Trophoblast cell (in vitro differentiated cells and primary cell): ENCODE measurements at places on chromosomes 3 and 15.

- H3K4me3 ChIP-seq, result no peak overlapping the region
- H3K4me1 ChIP-seq, result peaks cover under 1% of the 10 kb centered on the region
- no peaks in the 10 kb centered on the region for H3K36me3 ChIP-seq
- DNase-seq, result no peak
- no peak overlapping the region for H3K27ac ChIP-seq
- no peaks in the 10 kb centered on the region for H3K27me3 ChIP-seq
Observed at GRCh38 chr3:37526511-37526910, 335.2 kb upstream of the CTDSPL start.

DNA sequence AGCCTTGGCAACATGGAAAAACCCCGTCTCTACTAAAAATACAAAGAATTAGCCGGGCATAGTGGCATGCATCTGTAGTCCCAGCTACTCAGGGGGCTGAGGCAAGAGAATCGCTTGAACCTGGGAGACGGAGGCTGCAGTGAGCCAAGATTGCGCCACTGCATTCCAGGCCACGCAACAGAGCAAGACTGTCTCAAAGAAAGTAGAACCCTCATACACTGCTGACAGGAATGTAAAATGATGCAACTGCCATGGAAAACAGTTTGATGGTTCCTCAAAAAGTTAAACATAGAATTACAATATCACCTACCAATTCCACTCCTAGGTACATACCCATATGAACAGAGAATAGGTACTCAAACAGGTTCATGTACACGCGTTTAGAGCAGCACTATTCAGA, 158.9 kb downstream of the TBC1D5 start:
- H3K27ac ChIP-seq, result no peak overlapping the region
- H3K4me3 ChIP-seq, result no peak overlapping the region
- peak; percentile 96 for DNase-seq
- H3K36me3 ChIP-seq, result no peaks in the 10 kb centered on the region
- H3K27me3 ChIP-seq, result no peaks in the 10 kb centered on the region

- H3K4me3 ChIP-seq, result no peak overlapping the region
- H3K27ac ChIP-seq, result no peak overlapping the region
- no peaks in the 10 kb centered on the region for H3K36me3 ChIP-seq
- no peaks in the 10 kb centered on the region for H3K4me1 ChIP-seq
- peak; percentile 37 for DNase-seq
Observed at GRCh38 chr15:32994810-32995424, 199.6 kb downstream of the FMN1 start.

DNA sequence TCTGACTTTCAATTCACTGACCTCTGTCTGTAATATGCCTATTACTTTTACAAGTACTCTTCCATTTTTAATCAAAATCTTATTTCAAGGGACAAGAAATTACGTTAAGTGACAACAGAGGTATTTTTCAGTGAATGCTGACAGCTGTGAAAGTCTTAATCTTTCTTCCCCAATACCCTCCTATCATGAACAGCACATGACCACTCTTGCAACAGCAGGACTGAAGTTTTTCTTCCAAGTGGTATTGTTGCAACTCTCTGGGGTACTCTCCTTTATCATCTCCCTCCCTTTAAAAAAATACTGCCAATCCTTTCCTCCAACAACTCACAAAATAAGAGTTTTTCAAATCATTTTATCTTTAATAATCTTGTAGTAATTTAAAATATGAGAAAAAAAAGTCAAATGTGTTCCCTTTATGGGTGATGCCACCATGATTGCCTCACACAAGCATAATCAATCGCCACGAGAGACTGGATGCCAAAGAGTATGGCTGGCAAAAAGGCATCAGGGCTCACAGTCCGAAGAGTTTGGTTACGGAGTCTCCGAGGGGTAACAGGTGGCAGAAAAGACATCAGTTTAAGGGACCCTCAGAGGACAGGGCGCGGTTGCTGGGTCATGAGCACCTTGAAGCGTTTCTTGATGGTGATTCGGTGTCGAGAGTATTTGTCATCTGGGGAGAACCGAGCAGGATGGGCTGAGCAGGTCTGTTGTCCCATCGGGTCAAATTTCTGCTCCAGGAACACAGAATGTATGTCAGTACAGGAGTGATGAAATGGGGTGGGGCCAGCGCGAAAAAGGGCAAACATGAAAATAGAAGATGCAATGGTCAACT, 1.3 kb downstream of the NOP10 start:
- no peak overlapping the region for H3K27ac ChIP-seq
- H3K27me3 ChIP-seq, result no peaks in the 10 kb centered on the region
- no peak overlapping the region for H3K4me3 ChIP-seq
- peaks cover 10% of the 10 kb centered on the region for H3K4me1 ChIP-seq
- H3K36me3 ChIP-seq, result peaks cover 7% of the 10 kb centered on the region

GRCh38 chr3:55480911-55481743, 6.0 kb downstream of the WNT5A start:
- peaks cover 31% of the 10 kb centered on the region for H3K4me1 ChIP-seq
- H3K27me3 ChIP-seq, result peaks cover 8% of the 10 kb centered on the region
- no peak for DNase-seq
- no peak overlapping the region for H3K27ac ChIP-seq

GRCh38 chr3:196192524-196193051, 18.6 kb downstream of the ZDHHC19 start:
- no peaks in the 10 kb centered on the region for H3K4me1 ChIP-seq
- no peak overlapping the region for H3K27ac ChIP-seq
- H3K4me3 ChIP-seq, result no peak overlapping the region
- no peaks in the 10 kb centered on the region for H3K36me3 ChIP-seq
- H3K27me3 ChIP-seq, result no peaks in the 10 kb centered on the region

- no peak overlapping the region for H3K4me3 ChIP-seq
- DNase-seq, result no peak
- no peaks in the 10 kb centered on the region for H3K27me3 ChIP-seq
- H3K4me1 ChIP-seq, result peaks cover 7% of the 10 kb centered on the region
- H3K36me3 ChIP-seq, result no peaks in the 10 kb centered on the region
- no peak overlapping the region for H3K27ac ChIP-seq
Observed at GRCh38 chr15:69725957-69726356, 273.3 kb downstream of the RPLP1 start.

DNA sequence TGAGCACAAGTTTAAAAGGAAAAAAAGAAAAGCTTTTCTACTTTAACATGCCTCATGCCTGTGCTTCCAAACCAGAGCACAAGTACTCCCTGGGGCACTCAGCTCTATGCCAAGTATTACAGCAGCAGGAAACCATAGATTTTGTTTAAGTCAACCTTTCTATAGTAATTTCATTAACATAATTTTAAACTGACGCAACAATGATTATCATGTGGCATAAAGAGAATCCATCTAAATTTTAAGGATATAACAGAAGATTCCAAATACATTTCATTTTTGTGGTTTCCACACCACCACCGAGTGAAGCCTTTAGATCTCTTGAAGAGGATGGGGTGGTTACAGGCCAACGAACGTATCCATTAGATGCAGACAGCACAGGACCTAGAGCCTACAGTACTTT, 112.1 kb downstream of the TNIK start:
- no peak for DNase-seq
- H3K4me1 ChIP-seq, result no peaks in the 10 kb centered on the region

GRCh38 chr15:67208396-67208795, 46.1 kb downstream of the AAGAB start:
- no peak overlapping the region for H3K27ac ChIP-seq
- H3K4me3 ChIP-seq, result no peak overlapping the region
- H3K4me1 ChIP-seq, result no peaks in the 10 kb centered on the region
- no peak for DNase-seq

DNA sequence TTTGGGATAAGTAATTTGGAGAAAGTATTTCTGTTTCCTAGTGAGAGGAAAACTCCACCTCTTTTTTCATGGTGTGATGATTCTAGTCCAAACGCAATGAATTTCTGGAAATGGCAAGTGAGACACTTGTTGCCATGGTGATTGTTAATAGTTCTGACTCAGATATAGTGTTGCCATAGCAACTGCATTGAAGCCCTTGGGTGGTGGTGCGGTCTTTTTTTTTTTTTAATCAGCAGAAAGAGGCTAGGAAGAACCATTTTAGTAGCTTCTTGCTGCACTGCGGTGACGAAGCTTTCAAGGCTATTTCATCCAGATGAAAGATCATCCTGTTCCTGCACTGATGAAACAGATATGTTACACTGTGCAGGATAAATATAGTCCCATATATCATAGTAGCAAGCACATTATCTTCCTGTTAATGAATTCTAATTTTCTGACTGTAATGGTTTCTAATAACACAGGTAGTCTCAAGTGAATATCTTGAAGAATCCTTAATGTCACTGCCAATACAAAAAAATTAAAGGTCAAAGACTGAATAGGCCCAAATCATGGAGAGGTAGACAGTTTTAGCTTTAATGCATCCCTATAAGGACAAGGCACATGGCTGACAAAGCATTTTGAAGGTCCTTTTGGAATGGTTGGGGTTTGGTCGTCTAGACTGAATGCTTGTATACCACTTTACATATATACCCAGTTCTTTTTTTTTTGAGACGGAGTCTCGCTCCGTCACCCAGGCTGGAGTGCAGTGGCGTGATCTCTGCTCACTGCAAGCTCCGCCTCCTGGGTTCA, 125.1 kb upstream of the ZBTB20 start:
- no peaks in the 10 kb centered on the region for H3K4me1 ChIP-seq
- no peaks in the 10 kb centered on the region for H3K36me3 ChIP-seq
- no peak for DNase-seq
- H3K4me3 ChIP-seq, result no peak overlapping the region
- H3K27me3 ChIP-seq, result no peaks in the 10 kb centered on the region
- no peak overlapping the region for H3K27ac ChIP-seq

DNA sequence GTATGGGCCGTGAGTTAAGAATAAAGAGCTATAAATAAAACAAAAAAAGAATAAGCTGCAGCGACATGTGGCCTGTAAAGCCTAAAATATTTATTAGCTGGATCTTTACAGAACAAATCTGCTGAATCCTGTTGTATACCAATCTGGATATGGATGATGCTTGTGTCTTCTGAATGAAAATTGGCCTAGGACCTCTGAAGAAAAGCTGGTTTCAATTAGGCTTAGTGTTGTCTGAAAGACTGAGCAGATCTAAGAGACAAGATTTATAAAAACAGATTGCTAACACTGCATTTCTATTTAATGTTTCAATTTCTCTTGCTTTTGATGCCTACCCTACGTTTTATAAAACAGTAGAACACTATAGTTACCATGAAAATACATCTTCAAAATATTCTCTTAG, 57.9 kb downstream of the ST3GAL6 start:
- H3K36me3 ChIP-seq, result peaks cover 3% of the 10 kb centered on the region
- no peak for DNase-seq
- no peaks in the 10 kb centered on the region for H3K27me3 ChIP-seq

GRCh38 chr3:111601810-111602209, 6.7 kb upstream of the ZBED2 start:
- H3K27ac ChIP-seq, result no peak overlapping the region
- H3K27me3 ChIP-seq, result no peaks in the 10 kb centered on the region
- H3K4me3 ChIP-seq, result no peak overlapping the region
- no peaks in the 10 kb centered on the region for H3K4me1 ChIP-seq
- no peaks in the 10 kb centered on the region for H3K36me3 ChIP-seq

DNA sequence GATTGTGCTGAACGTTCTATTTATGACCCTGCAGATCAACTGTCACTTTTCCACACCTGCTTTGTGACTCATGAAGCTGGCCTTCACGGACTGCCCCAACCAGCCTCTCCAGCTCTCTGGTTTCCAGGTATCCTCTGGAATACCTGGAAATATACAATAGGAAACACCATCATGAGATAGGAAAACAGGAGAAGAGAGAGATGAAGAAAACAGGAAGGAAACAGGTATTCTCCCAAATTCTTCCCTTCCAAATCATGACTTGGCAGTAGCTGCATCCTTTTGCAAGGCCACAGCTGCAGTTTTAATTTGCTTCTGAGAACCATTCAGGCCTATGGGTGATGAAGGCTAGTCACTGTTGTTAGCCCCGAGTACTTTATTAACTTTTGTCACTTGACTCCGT, 909.1 kb downstream of the EPHA3 start:
- H3K27ac ChIP-seq, result peak overlapping the region; percentile 56
- H3K36me3 ChIP-seq, result no peaks in the 10 kb centered on the region
- peaks cover 5% of the 10 kb centered on the region for H3K4me1 ChIP-seq
- no peaks in the 10 kb centered on the region for H3K27me3 ChIP-seq
- DNase-seq, result no peak

DNA sequence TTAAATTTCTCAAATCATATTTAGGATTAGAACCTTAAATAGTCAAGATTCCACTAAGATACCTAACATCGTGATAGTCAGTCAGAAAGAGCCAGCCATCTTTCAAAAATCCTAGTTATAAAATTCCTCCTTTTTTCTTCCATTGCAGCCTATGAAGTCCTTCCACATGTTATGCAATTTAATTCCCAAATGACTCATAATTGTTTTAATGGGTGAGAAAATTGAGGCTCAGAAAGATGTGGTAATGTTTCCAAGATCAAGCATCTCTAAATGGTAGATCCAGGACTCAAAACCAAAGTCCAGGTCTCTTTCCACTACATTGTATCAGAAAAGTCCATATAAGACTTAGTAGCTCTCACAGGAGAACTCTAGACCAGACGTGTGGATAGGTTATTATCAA, 9.5 kb downstream of the CFAP44 start:
- H3K27ac ChIP-seq, result no peak overlapping the region
- H3K27me3 ChIP-seq, result no peaks in the 10 kb centered on the region

DNA sequence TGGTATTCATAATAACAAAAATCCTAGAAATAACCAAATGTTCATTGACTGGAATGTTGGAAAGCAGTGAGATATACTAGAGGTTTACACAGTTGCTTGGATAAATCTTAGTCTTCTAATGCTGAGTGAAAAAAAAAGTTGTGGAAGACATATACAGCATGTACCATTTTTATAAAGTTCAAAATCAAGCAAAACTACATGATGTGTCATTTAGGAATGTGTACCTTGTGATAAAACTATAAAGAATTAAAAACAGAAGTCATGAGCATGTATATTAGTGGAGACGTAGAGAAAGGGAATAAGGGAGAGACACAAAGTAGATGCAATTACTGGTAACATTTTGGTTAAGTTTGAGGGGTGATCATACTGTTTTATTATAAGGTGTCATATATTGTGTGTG, 45.2 kb downstream of the FBXL2 start:
- no peaks in the 10 kb centered on the region for H3K4me1 ChIP-seq
- no peaks in the 10 kb centered on the region for H3K27me3 ChIP-seq
- H3K36me3 ChIP-seq, result peaks cover 2% of the 10 kb centered on the region
- H3K4me3 ChIP-seq, result no peak overlapping the region
- no peak overlapping the region for H3K27ac ChIP-seq
- DNase-seq, result no peak
